RWPE2 (cell line): ENCODE measurements at places on chromosomes 5 and 9.

DNA sequence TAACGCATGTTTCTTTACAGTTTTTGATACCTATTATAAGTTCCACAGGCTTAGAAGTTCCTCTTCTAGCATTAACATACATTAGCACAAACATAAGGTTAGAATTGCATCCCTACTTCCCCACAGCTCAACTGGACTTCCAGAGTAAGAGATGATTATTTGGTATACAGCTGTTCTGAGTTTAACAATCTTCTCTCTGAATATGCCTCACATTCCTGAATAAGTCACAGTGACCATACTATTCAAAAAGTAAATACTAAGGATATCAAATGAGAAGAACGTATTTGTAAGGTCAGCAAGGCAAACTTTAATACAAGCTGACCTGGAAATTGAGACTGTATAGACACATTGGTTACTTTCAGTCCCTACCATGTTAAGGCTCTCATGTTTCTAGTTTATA lies 21.3 kb downstream of the NR6A1 start:
- no peak for DNase-seq

- no peak for DNase-seq
These were observed 6.5 kb downstream of the TMEM161B start for GRCh38 chr5:88262116-88262515.

DNA sequence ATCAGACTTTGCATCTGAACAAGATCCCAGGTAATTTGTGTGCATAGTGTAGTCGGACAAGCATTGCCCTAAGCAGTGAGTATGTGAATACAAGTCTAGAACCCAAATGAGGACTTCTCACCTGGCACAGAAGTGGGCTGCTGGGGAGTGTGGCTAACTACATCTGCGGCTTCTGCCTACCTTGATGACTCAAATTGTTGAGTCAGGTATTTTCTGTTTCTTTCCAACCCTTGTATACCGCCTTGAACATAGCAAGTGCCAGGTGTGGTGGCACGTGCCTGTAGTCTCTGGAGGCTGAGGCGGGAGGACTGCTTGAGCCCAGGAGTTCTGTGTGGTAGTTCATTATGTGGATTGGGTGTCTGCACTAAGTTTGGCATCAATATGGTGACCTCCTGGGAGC lies 7.9 kb upstream of the JADE2 start:
- no peak for DNase-seq

DNA sequence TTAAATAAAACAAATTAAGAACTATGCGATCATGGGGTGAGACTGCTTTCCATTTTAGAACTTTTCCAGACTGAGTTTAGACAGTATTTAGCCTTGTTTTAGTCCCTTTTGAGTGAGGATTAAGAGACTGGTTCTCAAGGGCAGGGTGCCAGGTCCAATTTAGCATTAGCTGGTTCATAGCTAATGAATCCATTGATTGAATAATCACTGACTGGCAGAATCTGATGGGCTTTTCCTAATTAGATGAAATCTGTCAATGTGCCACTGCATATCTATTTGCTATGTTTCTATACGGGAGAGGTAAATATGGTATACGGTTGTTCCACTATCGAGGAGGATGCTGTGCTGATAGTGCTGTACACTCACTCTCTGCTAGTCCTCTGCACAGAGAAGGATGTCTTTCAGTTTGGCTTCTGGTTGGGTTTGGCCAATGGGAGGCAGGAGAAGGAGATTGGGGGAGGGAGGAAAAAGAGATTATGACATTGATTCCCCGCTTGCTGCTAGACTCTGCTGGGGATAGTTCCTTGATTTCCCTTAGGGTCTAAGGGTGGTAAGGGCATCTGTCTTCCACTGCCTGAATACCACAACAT lies 496.6 kb downstream of the CTNND2 start:
- DNase-seq, result no peak

DNA sequence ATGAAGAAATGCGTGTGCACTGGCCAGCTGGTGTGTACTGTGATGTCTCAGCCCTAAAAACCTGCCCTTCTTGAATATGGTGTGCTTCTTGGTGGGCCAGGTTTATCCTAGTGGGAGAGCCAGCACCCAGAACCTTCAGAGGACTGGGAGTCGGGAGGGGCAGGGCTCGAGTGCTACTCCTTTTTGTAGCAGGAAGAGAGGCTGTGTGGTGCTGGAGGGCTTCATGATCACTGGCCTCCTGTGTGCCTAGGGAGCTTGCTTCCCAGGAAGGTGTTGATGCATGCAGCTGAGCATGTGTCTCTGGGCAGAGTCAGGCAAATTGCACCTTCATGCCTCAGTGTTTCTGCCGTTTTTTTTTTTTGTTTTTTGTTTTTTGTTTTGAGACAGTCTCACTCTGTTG lies 20.0 kb downstream of the PHF2 start:
- no peak for DNase-seq

GRCh38 chr5:143206196-143207053 lies 197.1 kb downstream of the NR3C1 start:
- no peak for DNase-seq

GRCh38 chr9:113640418-113640817 lies 176.9 kb downstream of the RGS3 start:
- DNase-seq, result no peak

GRCh38 chr5:135715267-135716055 lies 119.0 kb upstream of the SLC25A48 start:
- DNase-seq, result no peak

DNA sequence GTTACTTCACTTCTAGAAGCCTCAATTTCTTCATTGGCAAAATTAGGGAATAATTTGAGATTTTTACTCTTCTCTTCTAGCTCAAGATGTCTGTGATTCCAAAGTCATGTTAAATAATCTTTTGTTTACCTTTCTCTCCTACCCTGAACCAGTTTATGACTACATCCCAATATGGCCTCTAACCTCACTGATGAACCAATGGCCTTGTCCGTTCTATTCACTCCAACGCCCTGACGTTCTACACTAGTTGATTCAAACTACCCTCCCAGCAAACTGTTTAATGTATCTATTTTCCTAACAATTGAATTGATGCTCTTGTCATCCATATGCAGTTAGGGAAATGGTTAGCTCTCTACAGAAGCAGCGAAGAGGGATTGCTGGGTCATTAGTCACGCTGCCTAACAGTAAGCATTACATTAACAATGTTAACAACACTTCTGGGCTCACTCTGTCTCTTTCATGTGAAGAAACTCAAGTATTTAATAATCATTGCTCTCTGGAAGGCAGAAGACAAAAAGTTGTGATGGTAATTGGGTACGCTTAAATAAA lies 38.0 kb downstream of the RAPGEF1 start:
- DNase-seq, result no peak

DNA sequence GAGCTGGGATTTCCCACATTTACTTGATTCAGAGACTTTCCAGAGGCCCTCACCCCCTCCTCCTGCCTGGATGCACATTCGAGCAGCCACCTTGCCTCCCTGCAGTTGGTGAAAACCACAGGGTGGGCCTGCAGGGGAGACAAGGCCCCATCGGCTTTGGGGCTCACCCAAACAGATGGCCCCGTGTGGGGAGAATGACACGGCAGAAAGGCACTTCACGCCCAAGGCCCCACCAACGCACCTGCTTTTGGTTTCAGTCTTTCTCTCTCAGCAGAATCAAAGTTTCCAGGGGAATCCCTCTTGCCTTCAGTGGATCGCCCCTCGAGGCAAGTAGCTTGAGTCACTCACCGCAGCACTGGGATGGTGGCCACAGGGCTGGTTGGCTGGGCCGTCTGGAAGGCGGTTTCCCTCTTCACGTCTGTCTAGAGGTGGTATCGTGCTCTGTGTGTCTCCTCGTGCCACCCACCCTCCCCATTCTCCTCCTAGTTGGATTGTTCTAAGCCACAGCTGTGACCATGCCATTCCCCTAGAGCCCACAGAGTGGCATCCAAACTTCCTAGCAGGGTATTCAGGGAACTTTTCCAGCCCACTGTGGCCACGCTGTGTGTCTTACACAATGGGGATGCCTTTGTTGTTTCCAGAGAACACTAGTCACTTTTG lies 31.8 kb downstream of the SEC61B start:
- DNase-seq, result no peak

- no peak for DNase-seq
These were observed 30.1 kb upstream of the TRIM32 start for GRCh38 chr9:116656977-116657376.

- DNase-seq, result no peak
These were observed 19.4 kb downstream of the DAP start for GRCh38 chr5:10741661-10742060.

GRCh38 chr9:69357030-69357775 lies 32.2 kb downstream of the ENTREP1 start:
- no peak for DNase-seq

- DNase-seq, result no peak
These were observed 45.3 kb downstream of the SLC36A1 start for GRCh38 chr5:151492729-151493128.

DNA sequence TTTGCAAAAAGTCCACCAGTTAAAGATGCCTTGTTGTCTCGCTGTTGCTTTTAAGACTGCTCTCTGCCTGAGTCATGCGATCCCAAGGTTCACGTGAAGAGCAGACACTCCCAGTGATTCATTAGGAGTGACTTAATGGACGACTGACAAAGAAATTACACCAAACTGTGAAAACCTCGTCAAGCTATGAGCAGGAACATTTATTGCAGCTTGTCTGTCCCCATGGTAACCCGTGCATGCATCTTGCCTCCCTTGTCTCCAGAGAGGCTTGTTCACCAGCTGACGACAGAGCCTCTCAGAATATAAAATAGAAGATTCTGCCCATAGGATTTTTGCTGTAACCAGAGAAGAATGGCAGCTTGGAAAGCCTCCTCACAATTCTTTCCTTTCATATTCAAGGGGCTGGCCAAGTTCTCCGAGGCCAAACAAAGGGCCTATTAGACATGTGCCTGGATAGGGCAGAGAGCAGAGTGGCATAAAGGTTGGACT lies 352.7 kb downstream of the SPOCK1 start:
- peak; percentile 89 for DNase-seq

DNA sequence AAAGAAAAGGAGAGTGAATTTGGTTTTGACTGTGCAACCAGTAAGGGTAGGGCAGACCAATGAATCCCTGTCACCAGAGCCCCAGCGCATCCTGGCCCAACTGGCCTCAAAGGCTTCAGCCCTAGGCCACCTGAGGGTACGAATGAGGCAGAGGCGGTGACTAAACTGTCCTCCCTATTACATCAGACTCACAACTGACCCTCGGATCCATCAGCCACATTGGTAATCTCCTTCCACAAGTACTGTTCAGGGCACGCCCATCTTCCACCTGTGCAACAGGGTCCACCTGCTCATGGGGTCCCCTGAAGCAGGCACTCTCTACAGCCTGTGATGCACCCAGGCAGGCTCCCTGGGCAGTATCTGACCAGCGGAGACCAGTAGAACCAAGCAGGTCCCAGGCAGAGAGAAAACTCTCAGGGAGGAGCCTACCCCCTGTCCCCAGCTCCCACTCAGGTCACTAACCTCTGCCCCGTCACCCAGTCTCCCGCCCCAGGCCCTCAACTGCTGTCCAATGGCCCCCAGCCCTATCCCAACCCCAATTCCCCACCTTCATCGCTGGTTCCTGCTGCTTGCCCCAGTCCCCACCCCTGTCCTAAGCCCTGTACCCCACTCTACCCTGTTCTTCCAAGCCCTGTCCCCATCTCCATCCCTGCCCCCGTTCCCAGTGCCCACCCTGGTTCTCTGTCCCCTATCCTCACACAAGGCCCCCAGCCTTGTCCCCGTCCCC lies 904 bp downstream of the EDF1 start:
- peak; percentile 48 for DNase-seq

GRCh38 chr9:94630833-94631232 lies 8.5 kb downstream of the FBP1 start:
- no peak for DNase-seq

- DNase-seq, result no peak
These were observed 3.4 kb upstream of the SPINK4 start for GRCh38 chr9:33236571-33236970.

GRCh38 chr5:169127431-169127830 lies 173.5 kb downstream of the SLIT3 start:
- no peak for DNase-seq

- DNase-seq, result peak; percentile 39
These were observed 123.6 kb downstream of the C5orf15 start for GRCh38 chr5:133844836-133845235.

- DNase-seq, result no peak
These were observed 39.6 kb downstream of the SGCD start for GRCh38 chr5:156366521-156366920.

DNA sequence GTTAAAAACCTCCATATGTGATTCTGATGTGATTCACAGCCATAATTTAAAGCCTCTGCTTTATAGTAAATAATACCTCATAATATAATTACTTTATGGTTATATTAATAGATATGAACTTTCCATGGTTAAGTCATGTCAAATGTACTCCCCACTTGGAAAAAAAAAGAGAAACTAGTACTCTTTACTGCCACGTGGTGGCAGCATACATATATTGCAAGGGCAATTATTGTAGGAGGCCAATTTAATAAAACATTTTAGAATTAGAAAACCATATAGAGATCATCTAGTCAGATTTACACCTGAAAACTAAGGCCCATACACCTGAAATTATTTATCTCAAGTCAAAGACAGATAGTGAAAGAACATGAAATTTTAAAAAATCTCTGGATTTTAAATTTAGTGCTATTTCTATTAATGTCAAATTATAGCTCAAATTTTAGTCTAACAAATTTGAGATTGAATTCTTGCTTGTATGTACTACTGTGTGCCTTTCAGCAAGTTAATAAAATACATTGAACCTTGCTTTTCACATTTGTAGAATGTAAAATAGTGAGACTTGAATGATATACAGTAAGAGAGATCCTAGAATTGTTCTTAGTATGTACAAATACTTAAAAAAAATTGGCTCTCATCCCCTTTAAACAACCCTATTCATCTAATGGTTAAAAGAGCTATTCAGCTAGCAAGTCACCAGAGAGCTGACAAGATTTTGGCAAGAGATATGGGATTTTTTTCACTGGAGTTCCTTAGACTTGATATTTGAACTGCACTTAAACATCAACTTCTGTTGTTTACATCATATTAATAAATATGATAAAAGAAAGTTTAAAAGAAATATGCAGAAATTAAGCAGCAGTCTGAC lies 603.8 kb downstream of the TLE4 start:
- DNase-seq, result no peak

GRCh38 chr5:72720205-72720604 lies 96.3 kb upstream of the TNPO1 start:
- no peak for DNase-seq

DNA sequence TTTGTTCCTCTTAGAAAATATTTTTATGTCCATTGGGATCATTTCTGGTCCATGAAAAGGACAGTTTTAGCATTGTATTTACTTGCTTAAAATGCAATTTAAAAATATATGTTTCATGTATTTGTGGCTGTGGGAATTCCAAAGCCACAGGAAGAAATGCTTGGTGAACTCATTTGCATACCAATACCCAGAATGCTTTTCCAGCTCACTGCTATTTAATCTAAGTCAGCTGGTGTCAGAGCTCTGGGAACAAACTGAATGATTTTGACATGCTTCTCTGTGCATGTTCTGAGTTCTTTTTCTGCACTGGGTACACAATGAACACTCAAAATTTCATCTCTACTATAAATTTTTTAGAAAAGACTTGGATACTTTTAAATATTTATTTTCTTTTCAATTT lies 482.8 kb upstream of the ARRDC3 start:
- no peak for DNase-seq

DNA sequence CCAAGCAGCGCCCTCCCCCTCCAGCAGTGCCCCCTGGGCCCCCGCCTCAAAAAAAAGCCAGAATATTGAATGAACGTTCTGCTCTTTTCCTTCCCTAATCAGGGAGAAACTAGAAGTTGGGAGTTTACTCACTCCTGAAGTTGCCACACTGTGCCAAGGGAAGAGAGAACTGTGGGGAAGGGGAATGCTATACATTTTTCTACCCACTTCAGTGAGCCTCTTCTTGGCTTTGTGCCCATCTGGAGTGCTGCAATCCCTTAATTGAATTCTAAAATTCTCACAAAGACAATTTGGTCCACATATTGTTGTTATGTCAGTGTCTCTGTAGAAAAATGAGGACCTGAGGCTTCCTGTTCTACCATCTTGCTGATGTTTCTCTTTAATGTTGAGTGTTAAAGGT lies 443.7 kb downstream of the DIRAS2 start:
- no peak for DNase-seq
